ENCODE measurements at places on chromosomes 5 and 9.

DNA sequence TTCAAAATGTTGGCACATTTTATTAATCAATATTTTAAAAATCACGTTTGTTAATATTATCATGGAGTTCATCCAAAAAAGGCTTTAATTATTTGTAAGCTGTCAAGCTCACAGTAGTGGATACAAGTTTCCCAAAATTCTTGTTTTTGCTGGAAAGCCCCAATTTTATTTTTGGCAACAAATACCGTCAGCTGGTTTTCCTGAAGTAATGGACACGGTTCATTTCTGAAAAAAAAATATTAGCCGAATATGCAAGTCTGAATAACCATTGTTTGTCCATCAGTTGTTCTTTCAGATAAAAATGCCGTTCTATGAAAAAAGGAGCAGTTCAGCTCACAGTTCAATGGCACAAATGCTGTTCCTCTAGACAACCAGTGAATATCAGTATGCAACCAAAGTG, 101.5 kb upstream of the RAI14 start:
- DNase-seq, result no peak

GRCh38 chr9:111839387-111839786, 44.6 kb upstream of the SHOC1 start:
- peak; percentile 45 for DNase-seq

GRCh38 chr5:61501971-61502370, 169.9 kb downstream of the ZSWIM6 start:
- no peak for DNase-seq

- DNase-seq, result no peak
These were observed 29.6 kb upstream of the SLC9A3 start for GRCh38 chr5:553874-554273.

GRCh38 chr9:130167927-130168326, 4.3 kb upstream of the NCS1 start:
- DNase-seq, result no peak

GRCh38 chr5:33046091-33046490, 335.0 kb downstream of the NPR3 start:
- DNase-seq, result no peak

GRCh38 chr5:138543730-138544104, 681 bp upstream of the ETF1 start:
- no peak for DNase-seq

DNA sequence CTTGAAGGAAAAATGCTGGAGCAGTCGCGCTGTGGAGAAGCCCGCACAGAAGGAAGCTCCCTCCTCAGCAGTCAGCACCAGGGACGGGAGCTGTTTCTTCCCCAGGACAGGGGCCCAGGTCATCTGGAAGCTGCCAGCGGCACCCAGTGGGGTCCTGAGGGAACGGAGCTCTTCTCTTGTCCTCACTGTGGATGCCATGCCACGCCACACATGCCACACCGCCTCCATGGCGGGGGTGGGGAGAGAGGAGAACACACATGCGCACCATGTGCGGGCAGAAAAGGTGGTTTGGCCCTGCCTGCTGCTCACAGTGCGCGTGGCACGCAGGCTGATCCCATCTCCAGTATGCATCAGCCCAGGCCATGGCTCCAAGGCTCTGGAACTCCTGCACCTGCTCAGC, 41.7 kb upstream of the ZNF354B start:
- no peak for DNase-seq
